RPMI7951 (cell line): ENCODE measurements at places on chromosomes 16 and 17. TPM values are rescaled to one million over a fixed set of nuclear protein-coding genes. Genes with fewer than 3 reads are reported as not detected.

Gene SULT1A1
- total RNA-seq = not detected in 2 replicates

Gene SCGB1C2
- not detected in 2 replicates for total RNA-seq

Gene CCL8
- total RNA-seq = not detected in 2 replicates

Gene CD300LG
- not detected in 2 replicates for total RNA-seq

Gene CDK3
- total RNA-seq = 1.4 and 2.2 TPM in 2 replicates

Gene AGRP
- not detected in 2 replicates for total RNA-seq

Gene CACNG5
- not detected in 2 replicates for total RNA-seq

DNA sequence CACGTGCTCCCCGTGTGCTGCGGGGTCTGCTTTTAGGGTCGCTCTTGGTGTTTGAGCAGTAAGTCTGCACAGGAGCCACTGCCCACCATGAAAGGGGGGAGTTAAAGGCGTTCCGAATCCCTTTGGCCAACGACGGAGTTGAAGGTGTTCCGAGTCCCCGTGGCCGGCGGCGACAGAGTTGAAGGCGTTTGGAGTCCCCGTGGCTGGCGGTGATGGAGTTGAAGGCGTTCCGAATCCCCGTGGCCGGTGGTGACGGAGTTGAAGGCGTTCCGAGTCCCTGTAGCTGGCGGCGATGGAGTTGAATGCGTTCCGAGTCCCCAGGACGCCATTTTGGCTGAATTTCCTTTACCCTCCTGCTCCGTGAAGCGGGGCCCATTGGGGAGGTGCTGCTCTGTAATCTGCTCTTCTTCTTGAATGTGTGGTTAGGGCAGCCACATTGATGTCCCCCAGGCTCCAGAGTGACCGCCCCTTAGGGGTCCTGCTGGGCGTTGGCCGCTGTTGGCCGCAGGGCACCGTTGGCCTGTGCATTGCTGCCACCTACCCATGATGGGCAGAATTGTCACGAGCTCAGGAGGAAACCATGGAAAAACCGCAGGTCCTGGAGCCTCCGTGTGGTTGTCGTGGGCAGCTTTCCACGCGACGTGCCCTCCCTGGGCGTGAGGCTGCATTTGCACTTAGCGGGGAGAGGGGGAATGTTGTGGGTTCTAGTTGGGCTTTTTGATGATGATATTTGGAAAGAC lies 73.7 kb upstream of the ZNF750 start:
- DNase-seq = no peak

DNA sequence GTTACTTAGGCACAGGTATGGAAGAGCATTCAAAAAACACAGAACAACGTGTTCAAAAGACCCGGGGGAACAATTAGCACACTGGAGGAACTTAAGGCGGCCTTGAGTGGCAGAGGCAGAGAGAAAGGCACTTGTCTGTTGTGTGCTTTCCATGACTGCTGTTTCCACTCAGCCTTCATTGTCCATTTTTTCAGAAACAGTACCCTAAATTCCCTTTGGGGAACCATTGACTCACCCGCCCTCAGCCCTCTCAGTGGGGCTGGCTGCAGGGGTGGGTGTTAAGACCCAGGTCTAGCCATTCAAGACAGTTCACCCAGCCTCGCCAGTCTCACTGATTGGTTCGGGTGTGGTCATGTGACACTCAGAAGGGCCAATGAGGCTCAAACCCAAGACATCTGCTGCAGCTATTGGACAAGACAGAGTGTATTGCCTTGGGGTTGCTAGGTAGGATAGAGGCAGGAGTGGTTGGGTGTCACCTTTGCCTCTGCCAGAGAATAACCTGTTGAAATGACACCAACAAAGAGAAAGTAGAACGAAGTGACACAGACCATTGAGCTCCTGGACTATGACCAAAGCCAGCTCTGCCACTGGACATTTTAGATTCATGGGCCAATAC lies 19.6 kb upstream of the CEP20 start:
- DNase-seq = peak; percentile 82

GRCh38 chr17:29682987-29683386 lies 60.3 kb upstream of the CORO6 start:
- DNase-seq = peak; percentile 73

GRCh38 chr17:61450641-61451537 lies 1.3 kb upstream of the TBX4 start:
- no peak for DNase-seq

DNA sequence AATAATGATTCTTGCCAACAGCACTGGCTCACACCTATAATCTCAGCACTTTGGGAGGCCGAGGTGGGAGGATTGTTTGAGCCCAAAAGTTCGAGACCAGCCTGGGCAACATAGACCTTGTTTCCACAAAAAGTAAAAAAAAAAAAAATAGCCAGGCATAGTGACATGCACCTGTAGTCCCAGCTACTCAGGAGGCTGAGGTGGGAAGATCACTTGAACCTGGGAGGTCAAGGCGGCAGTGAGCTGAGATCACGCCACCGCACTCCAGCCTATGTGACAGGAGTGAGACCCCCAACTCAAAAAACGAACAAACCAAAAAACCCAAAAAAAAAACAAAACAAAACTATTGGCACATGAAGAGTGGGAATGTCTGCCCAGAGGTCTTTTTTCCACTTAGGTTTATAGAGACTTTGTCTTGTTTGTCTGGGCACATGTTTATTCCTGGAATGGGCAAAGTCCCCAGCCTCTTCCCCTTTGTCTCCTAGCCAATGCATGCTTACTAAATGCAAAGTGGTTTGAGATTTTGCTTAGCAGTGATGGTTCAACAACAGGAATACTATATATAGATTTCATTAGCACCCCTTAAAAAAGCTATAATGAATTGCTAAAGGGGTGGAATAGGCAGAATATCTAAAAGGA lies 25.9 kb downstream of the NMT1 start:
- no peak for DNase-seq

- no peak for DNase-seq
Observed at GRCh38 chr16:27474041-27474440, 72.1 kb downstream of the IL21R start.

- DNase-seq = no peak
Observed at GRCh38 chr16:15865742-15866141, 8.9 kb upstream of the MYH11 start.

- DNase-seq = no peak
Observed at GRCh38 chr16:85788819-85789218, 10.5 kb downstream of the EMC8 start.

GRCh38 chr17:9676820-9677310 lies 31.5 kb downstream of the USP43 start:
- DNase-seq = peak; percentile 90
